Muscle of leg (tissue), 16 donors: ENCODE measurements at places on chromosomes 5 and 9. TPM values are rescaled to one million over a fixed set of nuclear protein-coding genes. Genes with fewer than 3 reads are reported as not detected.

Gene ANKRD55
- not detected for total RNA-seq

Gene HMCN2
- 3.4 TPM for total RNA-seq

Gene ZNF883
- 4.6 TPM for total RNA-seq

Gene NRG2
- 2.0 TPM for total RNA-seq

GRCh38 chr9:13587571-13587970 is 308.1 kb upstream of the MPDZ start:
- H3K27ac ChIP-seq, result peak overlapping the region; percentile 8
- no peaks in the 10 kb centered on the region for H3K27me3 ChIP-seq
- H3K36me3 ChIP-seq, result no peaks in the 10 kb centered on the region
- peaks cover 15% of the 10 kb centered on the region for H3K4me1 ChIP-seq
- peak; percentile 15 for DNase-seq

GRCh38 chr9:125649315-125649714 is 57.7 kb downstream of the MAPKAP1 start:
- H3K27ac ChIP-seq, result peak overlapping the region; percentile 38
- H3K4me1 ChIP-seq, result peaks cover 6% of the 10 kb centered on the region
- no peaks in the 10 kb centered on the region for H3K27me3 ChIP-seq
- H3K4me3 ChIP-seq, result no peak overlapping the region
- DNase-seq, result peak; percentile 40

GRCh38 chr5:137220523-137220927 is 278.6 kb downstream of the SPOCK1 start:
- no peak overlapping the region for H3K27ac ChIP-seq
- H3K4me1 ChIP-seq, result no peaks in the 10 kb centered on the region
- no peaks in the 10 kb centered on the region for H3K36me3 ChIP-seq
- H3K4me3 ChIP-seq, result no peak overlapping the region

DNA sequence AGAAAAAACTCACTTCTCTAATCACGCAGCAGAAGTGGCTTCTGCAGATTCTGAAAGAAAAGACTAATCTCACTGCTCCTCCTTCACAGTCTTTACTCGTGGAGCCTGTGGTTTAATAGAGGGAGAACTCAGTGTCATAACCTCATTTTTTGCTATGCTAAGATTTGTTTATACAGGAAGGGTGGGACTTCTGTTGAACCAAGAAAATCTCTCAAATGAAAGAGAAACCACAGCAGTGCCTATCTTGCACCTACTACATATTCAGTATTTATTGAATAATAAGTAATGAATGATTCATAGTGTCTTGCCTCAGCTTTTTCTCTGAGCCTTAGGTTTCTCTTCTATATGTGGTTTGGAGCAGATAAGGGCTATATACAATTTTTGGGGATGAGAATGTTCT is 136.1 kb upstream of the DMAC1 start:
- H3K4me1 ChIP-seq, result peaks cover 10% of the 10 kb centered on the region
- no peaks in the 10 kb centered on the region for H3K36me3 ChIP-seq
- DNase-seq, result peak; percentile 16
- H3K27me3 ChIP-seq, result no peaks in the 10 kb centered on the region

- H3K4me1 ChIP-seq, result peaks cover 10% of the 10 kb centered on the region
- H3K4me3 ChIP-seq, result no peak overlapping the region
- H3K36me3 ChIP-seq, result peaks cover 5% of the 10 kb centered on the region
Measured at GRCh38 chr5:124698770-124699169, 47.7 kb downstream of the ZNF608 start.

DNA sequence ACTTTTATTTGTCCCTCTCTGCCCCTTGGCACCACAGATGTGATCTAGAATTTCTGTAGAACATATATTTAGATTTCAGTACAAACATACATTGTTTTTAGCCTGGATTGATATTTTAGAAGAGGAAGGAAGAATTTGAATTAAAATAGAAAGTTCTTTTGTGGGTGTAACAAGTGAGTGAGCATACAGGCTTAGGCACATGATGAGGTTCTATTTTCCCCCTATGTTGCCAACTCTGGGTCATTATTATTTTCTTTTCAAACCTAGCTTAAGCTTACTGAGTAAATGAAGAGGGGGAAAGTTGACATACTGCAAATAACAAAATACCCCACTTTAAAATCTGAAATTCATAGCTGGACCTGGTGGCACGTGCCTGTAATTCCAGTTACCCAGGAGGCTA is 102.9 kb downstream of the GCNT1 start:
- no peaks in the 10 kb centered on the region for H3K36me3 ChIP-seq
- H3K4me3 ChIP-seq, result no peak overlapping the region
- no peak overlapping the region for H3K27ac ChIP-seq
